Mesothelial cell of epicardium (in vitro differentiated cells): ENCODE measurements at places on chromosomes 7 and 10. TPM values are rescaled to one million over a fixed set of nuclear protein-coding genes. Genes with fewer than 3 reads are reported as not detected.

DNA sequence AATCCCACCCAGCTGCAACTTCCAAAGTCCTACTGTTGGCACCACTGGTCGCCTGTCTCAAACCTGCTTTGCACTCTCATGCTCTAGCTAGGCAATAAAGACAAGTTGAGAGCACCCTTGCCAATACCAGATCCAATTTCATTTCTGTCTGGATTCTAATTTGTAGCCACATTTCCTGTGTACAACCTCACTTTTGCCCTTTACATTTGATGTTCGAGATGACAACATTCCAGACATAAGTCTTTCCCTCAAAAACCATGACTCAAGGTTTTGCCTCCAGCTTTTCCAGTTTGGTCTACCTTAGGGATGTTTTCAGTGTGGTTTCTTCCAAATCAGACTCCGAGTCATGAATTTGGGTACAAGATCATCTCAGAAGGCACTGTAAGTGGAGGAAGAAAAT is 309.0 kb downstream of the GPAM start:
- no peak for DNase-seq
- H3K36me3 ChIP-seq = no peaks in the 10 kb centered on the region
- no peaks in the 10 kb centered on the region for H3K4me1 ChIP-seq
- H3K27ac ChIP-seq = no peak overlapping the region
- H3K4me3 ChIP-seq = no peak overlapping the region

DNA sequence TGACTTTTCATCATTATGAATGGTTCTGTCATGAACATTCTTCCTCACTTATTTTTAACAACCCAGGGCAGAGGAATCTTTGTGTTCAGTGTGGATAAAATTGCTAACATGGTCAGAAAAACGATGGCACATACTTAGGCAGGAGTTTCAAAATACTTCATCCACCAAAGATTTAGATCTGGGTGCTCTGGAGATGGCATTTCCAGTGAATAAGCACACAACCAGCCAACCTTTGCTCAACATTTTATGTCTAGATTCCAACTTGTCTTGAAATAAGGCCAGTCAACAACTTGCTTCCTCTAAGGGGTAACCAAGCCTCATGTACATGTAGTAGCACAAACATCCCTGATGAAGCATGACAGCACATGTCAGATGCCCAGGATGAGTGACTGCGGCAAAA is 33.4 kb upstream of the ADRB1 start:
- H3K36me3 ChIP-seq = no peaks in the 10 kb centered on the region
- H3K27me3 ChIP-seq = peaks cover 28% of the 10 kb centered on the region
- peaks cover 3% of the 10 kb centered on the region for H3K4me1 ChIP-seq

DNA sequence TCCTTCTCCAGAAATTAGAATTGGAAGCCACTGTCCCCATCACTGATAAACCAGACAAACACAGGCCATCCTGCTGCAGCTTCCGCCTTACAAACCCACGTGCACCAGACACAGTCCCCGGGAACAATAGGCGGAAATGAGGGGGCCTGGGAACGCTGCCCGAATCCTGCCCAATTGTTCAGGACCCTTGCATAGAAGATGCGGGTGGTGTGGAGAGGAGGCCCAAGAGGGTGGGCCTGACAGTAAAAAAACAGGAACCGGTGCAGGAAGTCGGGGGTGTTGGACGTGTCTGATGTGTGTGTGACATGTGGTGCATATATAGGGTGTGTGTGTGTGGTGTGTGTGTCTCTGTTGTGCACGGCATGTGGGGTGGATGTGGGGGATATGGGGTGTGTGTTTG is 26.5 kb upstream of the CHST15 start:
- no peaks in the 10 kb centered on the region for H3K27me3 ChIP-seq
- peaks cover 14% of the 10 kb centered on the region for H3K4me1 ChIP-seq
- no peak for DNase-seq
- no peaks in the 10 kb centered on the region for H3K36me3 ChIP-seq
- no peak overlapping the region for H3K27ac ChIP-seq

Gene CAMK2B
- 1.8 to 1.9 TPM (median 1.9 TPM) in 3 replicates for total RNA-seq

DNA sequence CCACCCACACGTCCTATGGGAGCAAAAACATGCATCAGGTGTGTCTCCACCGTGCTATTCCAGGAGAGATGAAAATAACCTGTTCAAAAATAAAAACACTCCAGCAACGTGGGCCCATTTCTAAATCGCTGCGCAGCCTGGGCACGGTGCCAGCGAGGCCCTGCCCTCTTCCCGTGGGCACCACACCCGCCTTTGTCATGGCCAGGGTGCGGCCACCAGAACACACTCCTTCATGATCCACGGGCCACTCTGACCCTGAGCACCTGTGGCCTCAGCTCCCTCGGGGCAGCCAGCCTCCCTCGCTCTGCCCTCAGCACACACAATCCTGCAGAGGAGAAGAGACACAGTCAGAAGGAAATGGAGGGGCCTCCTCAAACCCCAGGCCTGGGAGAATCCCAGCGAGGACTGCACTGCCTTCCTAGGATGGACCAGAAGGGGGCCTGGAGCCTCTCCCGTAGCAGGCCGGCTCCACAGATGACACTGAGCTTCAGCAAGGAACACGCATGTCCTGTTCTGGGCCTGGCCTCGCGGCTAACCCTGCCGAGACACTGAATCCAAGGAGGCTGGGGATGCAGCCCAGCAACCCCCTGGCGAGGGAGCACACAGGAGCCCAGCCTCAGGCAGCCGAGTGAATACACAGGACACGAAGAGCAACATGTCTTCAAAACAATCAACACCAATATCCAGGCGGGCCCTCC is 169.0 kb downstream of the MAD1L1 start:
- no peaks in the 10 kb centered on the region for H3K27me3 ChIP-seq
- peak overlapping the region; percentile 71 for H3K27ac ChIP-seq
- H3K4me1 ChIP-seq = peaks cover 14% of the 10 kb centered on the region
- DNase-seq = no peak
- peaks cover 17% of the 10 kb centered on the region for H3K36me3 ChIP-seq
